SK-N-SH (cell line): ENCODE measurements at places on chromosomes 5 and 9.
A peak's percentile ranks its signal among the peaks of the same experiment; 100 is the strongest.

DNA sequence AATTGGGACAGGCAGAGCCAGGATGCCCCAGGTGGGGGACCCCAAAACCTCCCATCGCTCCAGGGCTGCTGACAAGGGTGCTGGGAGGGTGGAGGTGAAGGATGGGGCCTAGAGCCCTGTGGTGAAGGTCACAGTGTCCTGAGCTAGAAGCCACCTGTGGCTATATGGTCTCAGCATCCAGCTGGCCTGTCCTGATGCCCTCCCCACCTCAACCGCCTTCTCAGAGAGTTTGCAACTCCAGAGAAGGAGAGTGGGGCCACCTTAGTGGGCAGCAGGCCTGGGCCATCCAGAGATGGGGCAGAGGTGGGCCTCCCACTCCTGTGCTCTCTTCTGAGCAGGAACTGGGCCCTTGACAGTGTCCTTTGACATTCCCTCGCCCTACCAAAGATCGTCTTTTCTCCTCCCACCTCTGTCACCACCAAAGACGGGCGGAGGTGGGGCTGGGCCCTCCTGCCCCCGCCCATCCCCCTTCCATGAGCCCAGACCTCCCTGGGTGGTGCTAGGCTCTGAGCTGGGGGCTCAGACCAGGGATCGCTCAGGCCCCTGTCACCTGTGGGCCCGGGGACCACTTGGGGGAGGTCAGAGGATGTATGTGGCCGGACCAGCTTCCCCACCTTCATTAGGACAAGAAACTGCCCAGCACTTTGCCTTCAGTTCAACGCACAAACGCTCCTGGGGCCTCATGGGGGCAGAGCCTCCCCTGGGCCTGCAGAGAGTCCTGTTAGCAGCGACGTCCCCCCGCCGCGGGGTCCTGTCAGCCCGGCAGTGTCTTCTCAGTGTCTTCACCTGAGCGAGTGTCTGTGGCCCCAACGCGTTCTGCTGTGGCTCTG lies 10.0 kb upstream of the DOLPP1 start:
- DNase-seq = no peak

- no peak for DNase-seq
Measured at GRCh38 chr5:83741571-83741970, 20.9 kb upstream of the HAPLN1 start.

- DNase-seq = no peak
Measured at GRCh38 chr9:89274838-89275237, 36.2 kb upstream of the CKS2 start.

- peak; percentile 30 for DNase-seq
Measured at GRCh38 chr5:96297290-96297689, 135.8 kb downstream of the PCSK1 start.

GRCh38 chr9:34457266-34458012 lies 931 bp downstream of the FAM219A start:
- DNase-seq = peak; percentile 81

- no peak for DNase-seq
Measured at GRCh38 chr9:72680593-72681282, 159.3 kb downstream of the TMC1 start.

GRCh38 chr5:127951791-127952190 lies 131.8 kb upstream of the SLC12A2 start:
- DNase-seq = no peak

DNA sequence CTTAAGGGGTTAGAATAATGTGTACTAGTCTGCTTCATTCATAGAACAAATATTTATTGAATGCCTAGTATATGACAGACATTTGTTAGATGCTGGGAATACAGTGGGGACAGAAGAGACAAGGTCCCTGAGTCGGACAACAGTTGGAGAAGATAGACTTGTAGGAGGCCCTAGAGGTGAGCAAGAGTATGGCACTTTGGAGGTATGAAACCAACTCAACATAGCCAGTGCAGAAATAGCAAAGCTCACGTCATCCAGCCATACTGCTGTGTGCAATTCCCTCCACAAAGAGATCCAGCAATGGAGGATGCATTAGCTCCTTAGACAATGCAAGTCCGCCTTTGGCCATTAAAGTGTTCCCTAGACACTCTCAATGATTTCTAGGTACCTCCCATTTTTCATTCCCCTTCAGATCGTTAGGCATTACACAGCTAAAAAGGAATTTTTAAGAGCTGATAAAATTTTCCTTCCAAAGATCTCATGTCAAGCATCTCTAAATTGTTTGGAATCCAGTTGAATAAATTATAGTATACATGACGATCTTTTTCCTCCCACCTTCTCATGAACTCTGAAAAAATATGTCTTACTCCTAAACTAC lies 1949.6 kb upstream of the WWC1 start:
- DNase-seq = no peak

- no peak for DNase-seq
Measured at GRCh38 chr9:131432597-131433301, 38.9 kb downstream of the PRRC2B start.

DNA sequence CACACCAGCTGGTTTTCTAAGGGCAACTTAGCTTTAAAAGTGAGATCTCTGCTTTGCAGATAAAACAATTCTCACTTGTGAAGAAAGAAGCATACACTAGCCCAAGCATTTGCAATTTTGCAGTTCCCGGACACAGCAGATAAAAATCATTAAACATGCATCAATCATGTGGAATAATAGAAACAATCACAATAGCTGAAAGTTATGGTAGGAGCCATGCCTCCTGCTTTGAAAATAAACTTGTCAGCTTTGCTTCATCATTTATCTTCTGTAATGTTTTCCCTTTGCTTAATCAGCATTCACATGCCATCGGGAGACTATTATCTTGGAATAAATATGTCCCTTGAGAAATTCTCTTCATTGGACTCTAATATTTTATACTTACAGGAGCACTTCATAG lies 60.3 kb upstream of the DAB2 start:
- DNase-seq = no peak

DNA sequence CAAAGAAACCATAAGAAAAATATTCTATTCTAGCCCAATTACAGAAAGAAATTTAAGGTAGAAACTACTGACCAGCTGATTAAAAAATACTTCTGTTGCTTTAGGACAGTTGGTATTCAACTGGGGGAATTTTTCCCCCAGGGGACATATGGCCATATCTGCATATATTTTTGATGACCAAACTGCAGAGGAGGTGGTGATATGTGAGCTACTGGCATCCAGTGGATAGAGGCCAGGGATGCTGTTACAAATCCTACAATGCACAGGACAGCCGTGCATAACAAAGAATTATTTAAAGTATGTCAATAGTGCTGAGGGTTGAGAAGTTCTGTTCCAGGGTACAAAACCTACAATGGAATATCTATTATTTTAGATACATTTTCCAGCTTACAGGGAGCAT lies 24.0 kb downstream of the ZFR start:
- DNase-seq = peak; percentile 28

DNA sequence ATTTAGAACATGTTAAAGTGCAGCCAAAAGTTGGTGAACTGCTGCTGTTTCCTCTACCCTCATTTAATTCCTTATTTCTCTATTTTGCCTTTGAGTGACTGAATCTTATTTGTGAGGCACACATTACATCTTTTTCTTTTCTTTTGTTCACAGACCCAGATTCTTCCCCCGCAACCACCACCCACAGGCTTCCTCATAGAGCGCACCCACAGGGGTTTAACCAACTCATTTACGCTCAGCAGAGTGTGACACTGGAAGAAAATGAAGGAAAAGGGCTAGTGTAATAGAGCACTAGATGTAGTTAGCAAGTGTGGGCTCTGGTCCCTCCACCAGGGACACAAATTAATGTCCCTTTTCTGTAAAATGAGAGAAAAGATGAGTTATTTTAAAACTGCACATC lies 200.7 kb downstream of the PARP8 start:
- no peak for DNase-seq

GRCh38 chr5:158951436-158952247 lies 148.1 kb downstream of the EBF1 start:
- DNase-seq = no peak

DNA sequence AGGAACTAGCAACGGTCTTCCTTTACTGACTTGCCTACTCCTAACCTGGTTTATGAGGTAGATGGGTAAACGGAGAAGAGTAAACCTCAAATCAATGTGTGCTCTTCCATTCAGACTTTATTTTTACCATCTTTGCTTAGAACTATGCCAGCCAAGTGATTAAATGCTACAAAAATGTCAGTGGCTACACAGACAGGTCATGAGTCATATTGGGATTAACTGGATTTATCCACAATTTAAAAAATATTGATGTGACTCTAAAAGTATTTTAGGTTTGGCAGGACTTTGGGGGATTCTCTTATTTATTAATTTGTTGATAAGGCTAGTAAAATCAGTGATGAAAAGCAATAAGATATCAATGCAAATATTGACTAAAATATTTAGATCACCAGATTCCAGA lies 275.0 kb downstream of the PLK2 start:
- DNase-seq = no peak

DNA sequence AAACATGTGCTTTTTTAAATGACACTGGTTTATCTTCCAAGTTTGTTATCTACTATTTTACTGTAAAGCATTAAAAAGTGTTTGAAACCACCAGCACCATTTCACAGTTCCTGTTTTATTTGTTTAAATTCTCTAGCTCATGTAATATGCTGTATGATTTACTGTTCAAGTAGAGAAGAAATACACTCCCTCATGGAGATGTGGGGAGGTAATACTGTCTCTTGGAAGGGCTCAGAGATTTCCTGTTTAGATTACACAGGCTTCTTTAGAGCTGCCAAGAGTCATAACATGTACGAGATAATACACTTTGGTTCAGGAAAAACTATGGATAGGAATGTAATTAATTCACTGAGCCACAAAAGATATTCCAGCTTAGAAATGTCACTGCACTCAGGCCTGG lies 135.0 kb upstream of the CCDC152 start:
- DNase-seq = no peak

GRCh38 chr5:173538018-173538417 lies 78.4 kb downstream of the BOD1 start:
- DNase-seq = no peak

DNA sequence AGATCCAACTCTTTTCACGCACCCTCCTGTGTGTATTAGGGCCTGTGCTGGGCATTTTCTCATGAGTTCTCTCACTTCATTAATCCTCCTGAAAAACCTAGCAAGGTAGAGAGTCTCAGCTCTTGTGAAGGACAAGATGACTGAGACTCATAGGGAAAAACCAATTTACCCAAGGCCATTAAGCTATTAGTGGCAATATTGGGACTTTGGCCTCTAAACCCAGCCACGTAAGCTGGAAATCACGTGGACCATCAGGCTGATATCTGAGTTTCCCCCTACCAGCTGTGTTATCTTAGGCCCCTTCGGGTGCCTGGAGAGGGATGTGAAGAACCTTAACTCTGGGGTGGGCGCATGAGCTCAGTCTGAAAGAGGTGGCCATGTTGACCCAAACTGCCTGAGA lies 80.7 kb downstream of the ANKH start:
- DNase-seq = no peak

GRCh38 chr9:130407916-130408663 lies 36.7 kb upstream of the ASS1 start:
- DNase-seq = no peak

- no peak for DNase-seq
Measured at GRCh38 chr9:6243746-6244145, 28.1 kb downstream of the IL33 start.

GRCh38 chr5:78667461-78668103 lies 19.0 kb upstream of the LHFPL2 start:
- no peak for DNase-seq

- DNase-seq = no peak
Measured at GRCh38 chr9:113886933-113887332, 10.8 kb downstream of the ZNF618 start.

DNA sequence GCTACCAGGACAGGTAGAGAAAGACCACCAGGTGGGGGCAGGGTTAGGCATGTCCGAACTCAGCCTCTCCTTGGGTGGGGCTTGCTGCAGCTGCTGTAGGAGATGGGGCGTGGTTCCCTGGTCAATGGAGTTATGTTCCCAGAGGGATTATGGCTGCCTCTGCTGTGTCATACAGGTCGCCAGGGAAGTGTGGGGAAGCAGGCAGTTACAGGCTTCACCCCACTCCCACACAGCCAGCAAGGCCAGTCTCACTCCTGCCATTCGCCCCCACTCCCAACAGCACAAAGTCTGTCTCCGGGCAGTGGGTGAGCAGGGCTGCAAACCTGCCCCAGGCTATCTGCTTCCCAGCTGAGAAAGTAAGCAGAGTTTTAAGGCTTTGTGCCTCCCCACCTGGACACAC lies 20.0 kb upstream of the CEP72 start:
- no peak for DNase-seq

GRCh38 chr5:45262061-45262590 lies 434.1 kb downstream of the HCN1 start:
- peak; percentile 2 for DNase-seq

DNA sequence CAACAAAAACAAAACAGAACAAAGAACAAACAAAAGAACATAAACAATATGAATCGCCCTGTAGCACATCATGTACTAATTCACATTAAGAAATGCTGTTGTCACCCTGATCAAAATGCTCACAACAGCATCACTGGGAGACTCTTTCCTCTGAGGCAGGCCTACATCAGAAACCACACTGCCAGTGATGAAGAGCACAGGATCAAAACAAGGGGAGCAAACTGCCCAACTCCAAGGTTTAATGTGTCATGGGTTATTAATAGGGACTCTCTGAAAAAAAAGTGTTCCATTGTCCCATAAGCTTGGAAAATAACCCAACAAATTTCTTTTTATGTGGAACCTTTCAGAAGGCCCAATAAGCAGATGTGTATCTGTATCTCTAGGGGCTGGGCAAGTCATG lies 74.2 kb downstream of the PTPN3 start:
- no peak for DNase-seq

DNA sequence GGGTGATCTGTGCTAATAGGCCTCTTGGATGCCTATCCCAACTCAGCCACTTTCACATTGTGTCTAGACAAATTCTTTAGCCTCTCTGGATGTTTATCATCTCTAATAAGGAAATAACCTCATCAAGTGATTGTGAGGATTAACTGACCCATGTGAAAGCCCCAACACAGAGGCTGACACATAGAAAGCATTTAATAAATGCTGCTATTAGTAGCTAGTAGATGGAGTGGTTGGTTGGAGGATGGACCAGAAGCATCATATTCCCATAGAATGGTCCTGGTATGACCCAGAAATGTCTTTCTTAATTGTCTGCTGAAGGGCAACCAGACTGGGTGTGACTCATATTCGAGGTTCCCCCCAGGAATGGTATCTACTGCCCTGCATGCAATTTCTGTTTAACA lies 124.4 kb downstream of the PIK3R1 start:
- DNase-seq = no peak

DNA sequence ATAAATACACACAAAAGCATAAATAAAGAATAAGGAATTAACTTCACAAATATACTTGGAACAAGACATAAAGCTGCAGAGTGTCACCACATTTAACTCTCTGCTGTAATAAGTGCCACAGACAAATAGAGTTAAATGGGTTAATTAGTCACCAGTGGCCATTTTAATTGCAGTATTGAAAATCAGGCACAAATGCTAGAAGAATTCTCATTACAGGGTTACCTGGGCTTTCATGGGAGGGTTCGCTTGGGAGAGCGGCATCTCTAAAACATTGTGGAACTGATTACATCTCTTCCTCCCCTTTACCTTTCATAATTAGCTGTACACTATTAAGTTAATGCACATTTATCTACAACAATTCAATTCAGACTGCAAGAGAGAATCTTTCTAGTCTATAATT lies 505.3 kb upstream of the DAP start:
- no peak for DNase-seq
